Osteoblast (primary cell): ENCODE measurements at places on chromosomes 2 and 18.

GRCh38 chr2:45278365-45279078, 269.3 kb upstream of the SIX2 start:
- DNase-seq: peak; percentile 65

DNA sequence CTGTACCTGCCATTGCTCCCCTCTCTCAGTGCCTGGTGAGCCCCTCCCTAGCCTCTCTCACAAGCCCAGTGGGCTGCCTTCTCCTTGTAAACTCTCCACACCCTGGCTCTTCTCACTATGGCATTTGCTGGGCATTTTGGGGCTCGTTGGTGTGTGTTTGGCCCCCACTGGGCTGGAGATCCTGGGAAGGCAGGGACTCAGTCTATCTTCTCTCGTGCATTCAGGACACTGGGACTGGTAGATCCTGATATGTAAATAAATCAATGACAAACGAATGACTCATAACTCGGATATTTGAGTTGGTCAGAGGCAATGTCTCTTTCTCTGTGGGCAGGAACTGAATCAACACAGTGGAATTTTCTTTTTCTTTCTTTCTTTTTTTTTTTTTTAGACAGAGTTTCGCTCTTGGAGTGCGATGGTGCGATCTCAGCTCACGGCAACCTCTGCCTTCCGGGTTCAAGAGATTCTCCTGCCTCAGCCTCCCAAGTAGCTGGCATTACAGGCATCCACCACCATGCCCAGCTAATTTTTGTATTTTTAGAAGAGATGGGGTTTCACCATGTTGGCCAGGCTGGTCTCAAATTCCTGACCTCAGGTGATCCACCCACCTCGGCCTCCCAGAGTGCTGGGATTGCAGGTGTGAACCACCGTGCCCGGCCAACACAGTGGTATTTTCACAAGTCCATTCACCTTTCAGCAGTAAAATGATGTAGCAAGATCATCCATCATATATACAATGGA, 144.6 kb upstream of the SPRED2 start:
- DNase-seq: peak; percentile 92

GRCh38 chr2:207482630-207483029, 47.1 kb upstream of the CREB1 start:
- peak; percentile 67 for DNase-seq

DNA sequence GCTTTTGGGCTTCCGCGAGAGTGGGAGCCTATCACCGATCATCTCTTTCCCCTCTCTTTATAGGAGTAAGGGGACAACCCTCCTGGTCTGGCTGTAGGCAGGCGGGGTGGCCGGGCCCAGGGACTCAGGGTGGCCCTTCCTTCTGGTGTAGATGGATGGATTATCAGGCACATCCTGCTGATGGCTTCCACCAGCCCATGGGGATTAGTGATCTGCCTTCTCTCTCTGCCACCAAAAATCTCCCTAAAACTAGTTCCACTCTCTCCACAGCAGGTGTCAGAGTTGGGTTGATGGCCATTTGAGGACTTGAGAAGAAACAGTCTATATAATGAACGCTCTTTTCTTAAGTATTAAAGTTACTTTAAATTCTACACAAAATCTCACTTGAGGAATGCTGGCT, 37.4 kb downstream of the NCK2 start:
- DNase-seq: no peak

DNA sequence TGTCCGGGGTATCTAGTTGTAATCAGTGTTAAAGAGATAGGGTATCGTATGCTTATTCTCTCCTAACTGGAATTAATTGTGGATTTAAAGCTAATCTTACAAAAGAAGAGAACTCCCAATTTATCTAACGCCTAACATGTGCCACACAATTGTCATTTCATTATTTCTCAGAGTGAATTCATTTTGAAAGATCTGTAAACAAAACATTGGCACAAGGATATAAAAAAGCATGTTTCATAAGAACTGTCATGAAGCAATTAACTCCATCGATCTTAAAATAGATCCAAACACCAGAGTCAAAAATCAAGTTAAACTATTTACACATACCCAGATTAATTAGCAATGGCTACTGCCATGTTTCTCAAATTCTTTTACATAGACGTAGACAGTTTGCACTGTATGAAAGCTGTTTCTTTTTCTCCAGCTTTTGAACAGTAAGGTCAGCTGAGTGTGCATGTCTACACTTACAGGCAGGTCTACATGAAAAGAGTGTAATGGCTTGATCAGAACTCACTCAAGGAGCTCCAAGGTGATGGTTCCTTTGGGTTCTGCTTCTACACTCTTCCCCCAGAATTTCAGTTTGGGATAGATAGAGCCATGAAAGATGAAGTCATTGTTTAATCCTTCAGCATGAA, 38.8 kb downstream of the CABYR start:
- no peak for DNase-seq

GRCh38 chr2:72098935-72099334, 48.7 kb downstream of the CYP26B1 start:
- no peak for DNase-seq

GRCh38 chr2:95313296-95314131, 16.4 kb downstream of the KCNIP3 start:
- no peak for DNase-seq

GRCh38 chr2:33275689-33276444, 200.6 kb upstream of the RASGRP3 start:
- peak; percentile 95 for DNase-seq

DNA sequence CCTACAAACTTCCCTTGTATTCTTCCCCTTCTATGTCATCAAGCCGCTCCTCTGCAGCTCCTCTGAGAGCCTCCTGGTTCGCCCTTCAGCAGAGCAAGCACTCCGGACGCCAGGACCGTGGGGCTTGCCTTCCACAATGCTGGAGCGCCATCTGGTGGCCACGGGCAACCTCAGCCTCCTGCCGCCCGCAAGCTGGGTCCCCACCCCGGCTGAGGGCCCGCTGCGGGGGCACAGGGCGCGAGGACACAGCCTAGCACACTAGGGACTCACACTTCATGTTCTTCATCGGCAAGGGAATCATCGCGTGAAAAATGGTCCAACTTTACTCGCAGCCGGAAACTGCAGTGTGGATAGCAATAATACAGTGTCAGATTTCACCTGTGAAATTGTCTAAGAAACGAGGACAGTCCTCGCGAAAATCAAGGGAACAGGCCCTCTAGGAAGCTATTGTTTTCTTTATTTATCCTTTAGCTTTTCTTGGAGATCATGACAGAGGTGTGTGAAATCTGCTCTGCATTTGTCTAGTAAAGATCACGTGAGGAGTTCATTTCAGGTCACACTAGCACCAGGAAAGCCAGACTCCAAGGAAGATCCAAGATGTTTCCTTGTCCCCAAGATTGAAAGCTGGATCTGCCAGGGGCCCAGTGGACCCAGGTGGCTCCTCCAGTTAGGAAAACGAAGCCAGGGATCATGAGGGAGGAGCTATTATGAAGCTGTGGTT, 5.8 kb downstream of the PRLH start:
- peak; percentile 100 for DNase-seq

GRCh38 chr18:23725827-23726661, 36.8 kb downstream of the LAMA3 start:
- no peak for DNase-seq

- DNase-seq: no peak
Measured at GRCh38 chr2:121689356-121689755, 40.1 kb upstream of the CLASP1 start.

DNA sequence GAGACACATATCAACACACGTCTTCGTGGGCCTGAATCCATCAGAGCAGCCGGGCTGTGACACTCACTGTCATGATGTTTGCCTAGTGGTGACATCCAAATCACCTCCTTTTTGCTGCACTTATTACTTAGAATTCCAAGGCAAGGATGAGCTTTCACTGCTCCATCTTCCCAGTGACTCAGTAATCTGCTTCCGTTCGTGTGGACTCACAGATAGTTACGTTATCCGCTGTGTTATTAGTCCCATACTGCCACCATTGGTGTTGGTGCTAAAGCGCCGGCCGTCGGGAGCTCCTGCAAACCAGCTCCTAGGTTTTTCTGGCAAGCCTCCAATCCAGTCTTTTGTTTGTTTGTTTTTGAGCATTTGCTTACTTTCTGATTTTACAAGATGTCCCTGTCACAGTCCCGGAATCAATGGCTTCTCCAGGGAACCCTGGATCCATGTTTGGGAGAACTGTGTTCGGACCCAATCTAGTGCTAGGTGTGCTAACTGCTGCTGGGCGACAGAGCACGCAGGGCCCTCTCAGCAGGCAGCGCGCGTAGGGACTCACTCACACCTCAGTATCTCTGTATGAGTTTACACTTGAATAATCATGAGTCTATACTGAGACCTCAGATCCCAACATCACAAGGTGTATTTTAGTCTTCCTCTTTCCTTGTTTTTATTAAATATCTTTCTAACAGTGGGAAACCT, 42.6 kb downstream of the HDAC4 start:
- DNase-seq: no peak

- DNase-seq: no peak
Measured at GRCh38 chr2:8107621-8108378, 574.1 kb upstream of the ID2 start.

GRCh38 chr2:185245806-185246205, 492.8 kb upstream of the FSIP2 start:
- DNase-seq: no peak

- DNase-seq: no peak
Measured at GRCh38 chr2:65212115-65212514, 15.5 kb upstream of the ACTR2 start.

GRCh38 chr2:218137514-218137913, 11.7 kb downstream of the CXCR2 start:
- DNase-seq: no peak

GRCh38 chr2:232960862-232961261, 52.2 kb downstream of the NGEF start:
- DNase-seq: no peak

DNA sequence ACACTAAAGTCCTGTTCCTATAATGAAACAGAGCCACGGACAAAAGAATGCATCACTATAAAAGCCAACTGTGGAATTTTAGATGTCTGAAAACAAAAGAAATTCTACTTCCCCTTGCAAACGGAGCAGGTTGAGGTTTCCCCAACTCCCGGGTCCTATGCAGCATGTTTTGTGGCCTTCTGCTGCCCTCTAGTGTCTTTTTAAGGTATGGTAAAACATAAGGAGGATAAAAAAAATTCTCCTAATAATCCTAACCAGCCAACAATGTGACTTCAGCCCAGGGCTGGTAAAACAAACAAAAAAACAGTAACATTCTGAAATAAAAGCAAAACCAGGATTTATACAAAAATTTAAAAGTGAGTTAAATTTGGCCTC, 539.5 kb downstream of the NRXN1 start:
- DNase-seq: peak; percentile 82

GRCh38 chr2:19484736-19485135, 126.3 kb upstream of the OSR1 start:
- DNase-seq: no peak

- DNase-seq: no peak
Measured at GRCh38 chr2:1907291-1907690, 163.0 kb upstream of the PXDN start.

DNA sequence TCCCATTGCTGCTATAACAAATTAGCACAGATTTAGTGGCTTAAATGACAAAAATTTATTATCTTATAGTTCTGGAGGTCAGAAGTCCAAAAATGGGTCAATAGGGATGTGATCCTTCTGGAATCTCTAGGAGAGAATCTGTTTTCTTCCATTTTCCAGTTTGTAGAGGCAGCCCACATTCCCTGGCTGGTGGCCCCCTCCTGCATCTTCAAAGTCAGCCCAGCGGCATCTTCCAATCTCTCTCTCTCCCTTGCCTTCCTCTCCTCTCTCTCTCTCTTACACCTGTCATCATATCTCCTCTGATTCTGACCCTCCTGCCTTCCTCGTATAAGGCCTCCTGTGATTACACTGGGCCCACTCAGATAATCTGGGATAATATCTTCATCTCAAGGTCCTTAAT, 3.9 kb upstream of the AGAP1 start:
- DNase-seq: no peak

GRCh38 chr2:17962876-17963275, 84.4 kb downstream of the KCNS3 start:
- peak; percentile 66 for DNase-seq

DNA sequence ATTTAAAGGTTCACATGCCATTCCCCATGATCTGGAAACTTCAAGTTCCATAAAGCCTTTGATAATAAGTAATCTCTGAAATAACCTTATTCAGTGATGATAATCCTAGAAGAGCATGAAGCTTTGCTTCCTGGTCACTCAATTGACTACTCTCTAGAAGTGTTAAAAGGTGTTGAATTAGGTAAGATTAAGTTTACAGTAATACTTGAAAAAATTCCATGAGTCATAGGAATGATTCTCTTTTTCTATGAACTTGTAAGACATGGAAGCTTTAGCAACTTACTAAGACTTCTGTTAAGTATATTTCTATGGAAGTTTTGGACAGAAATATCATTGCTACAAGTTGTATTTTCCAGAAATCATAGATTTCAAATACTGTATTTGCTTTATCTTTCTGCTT, 100.6 kb downstream of the MYO1B start:
- DNase-seq: no peak

GRCh38 chr2:102070058-102070642, 72.4 kb upstream of the IL1R1 start:
- peak; percentile 78 for DNase-seq

- no peak for DNase-seq
Measured at GRCh38 chr2:64193491-64193890, 49.3 kb upstream of the PELI1 start.

DNA sequence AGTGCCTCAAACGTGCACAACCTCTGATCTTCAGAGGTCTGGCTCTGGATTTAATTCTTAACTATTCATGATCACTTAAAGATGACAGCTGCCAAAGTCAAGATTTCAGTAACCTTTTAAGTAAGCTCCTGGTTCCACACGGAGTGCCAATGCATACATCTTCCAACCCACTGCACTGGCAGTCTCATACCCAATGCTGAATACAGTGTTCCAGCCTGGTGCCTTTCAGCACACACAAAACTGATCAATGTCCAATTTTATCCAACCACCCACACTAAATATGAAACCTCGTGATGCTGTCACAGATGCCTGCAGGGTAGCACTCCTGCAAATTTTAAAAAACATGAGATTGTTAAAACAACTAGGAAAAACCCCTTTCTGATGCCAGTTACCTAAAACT, 84.0 kb downstream of the EHBP1 start:
- no peak for DNase-seq

- DNase-seq: peak; percentile 93
Measured at GRCh38 chr2:176178757-176179295, 9.6 kb upstream of the HOXD1 start.

DNA sequence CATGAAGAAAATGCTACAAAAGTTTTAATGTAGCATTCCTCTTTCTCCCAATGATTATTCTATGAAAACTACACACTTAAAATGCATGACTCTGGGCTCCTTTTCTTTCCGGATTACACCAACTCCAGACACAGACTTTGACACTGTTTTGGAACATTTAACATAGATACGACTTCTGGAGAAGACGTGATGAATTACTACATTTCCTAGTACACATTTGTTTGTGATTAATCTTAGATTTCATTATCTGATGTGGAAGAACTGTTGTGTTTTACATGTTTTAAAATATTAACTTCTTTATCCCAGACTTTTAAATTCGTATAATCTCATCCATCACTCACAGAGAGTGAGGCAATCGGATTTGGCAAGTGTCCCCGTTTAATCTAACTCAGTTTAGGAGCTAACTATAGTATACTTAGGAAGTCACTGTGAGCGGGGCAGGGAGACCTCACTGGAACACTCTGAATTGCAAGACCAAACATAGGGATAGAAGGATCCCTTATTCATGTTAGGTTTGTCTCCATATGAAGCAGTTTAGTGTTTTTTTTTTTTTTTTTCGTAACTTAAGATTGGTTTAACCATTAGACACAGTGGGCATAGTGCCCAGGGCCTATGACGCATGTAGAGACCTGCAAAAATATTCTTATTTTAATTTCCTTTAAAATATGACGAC, 66.7 kb downstream of the PDE1A start:
- DNase-seq: no peak

GRCh38 chr2:120590841-120591240, 144.8 kb upstream of the GLI2 start:
- DNase-seq: no peak

GRCh38 chr2:37748541-37748940, 77.1 kb upstream of the CDC42EP3 start:
- DNase-seq: no peak
